Anterior cingulate cortex (tissue), 58 donors: ENCODE measurements at places on chromosomes 3 and 15.

- no peak for DNase-seq
Observed at GRCh38 chr3:100613721-100614390, 4.5 kb downstream of the ADGRG7 start.

DNA sequence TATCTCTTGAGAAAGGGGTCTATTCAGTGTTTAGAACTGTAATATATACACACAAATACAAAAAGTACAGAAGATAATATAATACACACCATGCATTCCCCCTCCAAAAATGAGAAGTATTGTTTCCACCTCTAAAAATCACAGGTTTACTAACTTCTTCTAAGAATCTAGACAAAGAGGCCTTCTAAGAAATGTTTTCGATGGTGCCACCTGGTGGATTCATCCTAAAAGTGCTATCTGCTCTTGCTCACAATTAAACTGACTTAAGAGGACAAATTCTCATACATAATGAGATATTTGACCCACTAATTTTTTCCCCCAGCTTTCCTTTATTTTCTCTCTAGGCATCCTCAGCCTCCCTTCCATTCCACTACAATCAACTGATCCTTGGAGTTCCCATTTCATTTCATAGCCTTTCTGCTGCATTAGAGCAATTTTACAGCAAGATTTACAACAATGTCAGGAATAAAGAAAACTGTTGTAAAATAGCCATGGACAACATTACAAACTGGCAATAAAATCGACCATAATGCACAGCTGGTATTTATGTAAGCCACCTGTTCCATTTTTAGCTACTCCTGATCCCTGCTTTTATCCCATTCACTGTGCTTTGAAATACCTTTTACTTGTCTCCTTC, 124.6 kb downstream of the ARRDC4 start:
- no peak for DNase-seq

- no peak for DNase-seq
Observed at GRCh38 chr15:53831907-53832770, 72.7 kb upstream of the WDR72 start.

DNA sequence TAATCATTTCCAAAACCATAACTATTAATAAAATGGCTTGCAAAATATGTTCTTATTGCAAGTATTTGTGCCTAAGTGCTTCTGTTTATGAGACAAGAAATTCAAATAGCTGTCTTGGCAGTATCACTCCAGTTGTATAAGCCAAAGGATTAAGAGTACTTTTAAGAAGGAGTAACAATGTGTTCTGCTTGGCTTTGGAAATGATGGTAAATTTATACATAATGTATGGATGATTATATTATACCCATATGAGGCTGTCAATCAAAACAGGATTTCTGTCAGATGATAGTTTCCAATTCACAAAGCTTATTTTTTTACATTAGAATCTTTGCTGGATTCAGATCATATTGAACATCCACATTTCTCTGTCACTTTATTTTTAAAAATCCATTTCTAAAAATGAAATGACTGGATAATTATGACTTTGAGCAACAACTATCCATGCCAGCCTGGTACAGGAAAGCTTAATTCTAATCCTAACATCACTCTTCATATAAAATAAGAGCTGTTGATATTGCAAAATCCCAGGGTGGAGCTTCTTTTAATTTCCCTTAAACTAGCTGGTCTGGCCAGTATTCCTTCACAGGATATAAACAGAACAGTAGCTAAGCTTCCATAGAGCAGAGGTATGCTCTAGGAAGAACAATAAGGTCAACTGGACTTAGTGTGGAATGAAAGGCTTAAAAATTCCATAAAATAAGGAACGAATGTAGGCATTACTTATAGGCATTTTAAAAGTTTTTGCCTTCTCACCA, 30.0 kb upstream of the ZNF280D start:
- DNase-seq: no peak

DNA sequence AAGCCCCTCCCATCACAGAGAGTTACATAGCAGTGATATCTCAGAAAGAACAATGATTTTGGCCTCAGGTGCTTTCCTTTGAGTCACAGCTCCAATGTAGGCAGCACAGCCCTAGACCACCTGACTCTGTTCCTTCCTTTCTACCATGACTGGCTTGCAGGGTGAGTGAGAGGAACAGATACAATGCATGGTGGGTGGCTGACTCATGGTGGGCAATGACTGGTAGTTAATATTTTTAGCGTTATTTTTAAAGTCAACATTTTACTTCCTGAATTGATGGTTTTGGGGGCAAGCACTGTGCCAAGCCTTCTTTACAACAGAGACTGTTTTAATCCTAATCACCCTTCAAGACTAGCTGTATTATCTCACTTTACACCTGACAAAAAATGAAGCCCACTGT, 32.8 kb upstream of the ST3GAL6 start:
- DNase-seq: no peak
